ENCODE measurements at places on chromosomes 11 and 22.

DNA sequence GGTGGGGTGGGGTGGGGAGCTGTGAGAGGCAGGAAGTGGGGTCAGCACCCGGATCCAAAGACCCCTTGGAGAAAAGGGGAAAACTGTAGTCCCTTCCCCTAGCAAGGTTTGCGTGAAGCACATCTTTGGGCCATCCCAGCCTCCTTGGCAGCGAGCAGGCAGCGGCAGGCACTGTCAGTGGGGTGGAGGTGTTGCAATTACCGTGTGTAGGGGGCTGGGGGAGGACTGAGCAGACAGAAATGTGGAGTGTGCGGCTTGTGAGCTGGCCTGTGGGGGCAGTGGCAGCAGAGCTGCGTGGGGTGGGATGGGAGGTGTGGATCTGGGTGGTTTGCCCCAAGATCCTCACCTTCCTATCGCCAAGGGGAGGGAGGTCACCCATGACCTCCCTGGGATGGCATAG lies 16.4 kb downstream of the DAGLA start:
- DNase-seq: no peak

DNA sequence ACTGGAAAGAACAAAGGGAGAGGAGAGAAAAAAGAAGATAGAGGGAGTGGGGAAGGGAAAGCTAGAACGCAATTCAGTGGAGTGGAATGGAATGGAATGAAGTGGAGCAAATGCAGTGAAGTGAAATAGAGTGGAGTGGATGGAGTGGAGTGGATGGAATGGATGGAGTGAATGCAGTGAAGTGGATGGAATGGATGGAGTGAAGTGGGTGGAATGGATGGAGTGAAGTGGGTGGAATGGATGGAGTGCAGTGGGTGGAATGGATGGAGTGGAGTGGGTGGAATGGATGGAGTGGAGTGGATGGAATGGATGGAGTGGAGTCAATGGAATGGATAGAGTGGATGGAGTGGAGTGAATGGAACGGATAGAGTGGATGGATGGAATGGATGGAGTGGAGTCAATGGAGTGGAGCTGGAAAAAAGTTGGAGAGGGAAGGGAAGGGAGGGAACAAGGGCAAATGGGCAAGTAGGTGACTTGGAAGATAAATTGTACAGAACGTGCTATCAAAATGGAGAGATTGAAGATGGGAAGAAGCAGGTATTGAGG lies 13.9 kb downstream of the IFITM10 start:
- DNase-seq: no peak

GRCh38 chr22:29663180-29663821 lies 56.5 kb upstream of the CABP7 start:
- no peak for DNase-seq

DNA sequence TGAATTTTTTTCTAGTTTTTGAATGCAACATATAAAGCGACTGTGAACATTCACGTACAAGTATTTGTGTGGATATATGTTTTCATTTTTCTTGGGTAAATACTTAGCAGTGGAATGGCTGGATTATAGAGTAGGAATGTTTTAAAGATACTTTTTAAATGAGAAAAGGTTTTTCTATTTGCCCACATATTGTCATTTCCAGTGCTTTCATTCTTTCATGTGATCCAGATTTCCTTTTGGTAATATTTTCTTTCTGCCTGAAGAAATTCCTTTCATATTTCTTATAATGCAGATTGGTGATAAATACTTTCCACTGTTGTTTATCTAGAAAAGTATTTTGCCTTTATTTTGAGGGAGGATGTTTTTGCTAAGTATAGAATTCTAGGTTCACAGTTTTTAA lies 7.9 kb downstream of the DDB2 start:
- DNase-seq: no peak

- DNase-seq: no peak
These were observed 1437.2 kb downstream of the TBC1D22A start for GRCh38 chr22:48199667-48200066.

DNA sequence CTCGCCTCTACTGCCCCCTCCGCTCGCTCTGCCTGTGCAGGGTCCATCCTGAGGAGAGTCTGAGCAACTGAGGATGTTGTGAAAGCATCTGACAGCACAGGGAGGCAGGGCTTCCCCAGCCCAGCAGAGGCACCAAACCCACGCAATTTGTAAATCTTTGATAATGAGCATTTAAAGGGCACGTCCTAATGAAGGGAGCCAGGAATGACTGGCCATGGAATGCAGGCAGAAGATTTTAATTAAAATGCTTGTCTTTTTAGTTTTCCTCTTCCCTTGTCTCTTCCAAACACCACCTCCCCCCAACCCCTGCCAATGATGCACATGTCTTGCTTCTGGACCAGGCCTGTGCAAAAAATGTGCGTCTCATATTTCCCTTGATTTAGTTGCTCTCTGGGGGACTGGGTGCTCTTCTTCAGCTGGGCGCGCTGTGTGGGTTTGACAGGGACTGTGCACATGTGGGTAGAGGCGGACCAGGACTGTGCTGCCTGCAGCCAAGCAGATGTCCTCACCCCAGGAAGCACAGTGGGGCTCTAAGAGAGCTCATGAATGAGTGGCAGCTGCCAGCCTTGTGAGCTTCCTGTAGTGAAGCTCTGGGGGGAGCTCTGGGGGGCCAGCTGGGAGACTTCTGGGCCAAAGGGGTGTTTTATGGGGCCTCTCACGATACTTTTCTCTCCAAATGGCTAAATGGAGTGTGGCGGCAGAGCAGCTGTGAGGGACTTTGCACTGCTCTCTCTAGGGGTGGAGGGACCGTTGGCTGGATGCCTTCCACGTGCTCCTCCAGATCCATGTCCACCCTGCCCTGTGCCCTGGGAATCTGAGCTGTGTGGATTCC lies 273.5 kb downstream of the ST3GAL4 start:
- no peak for DNase-seq

- DNase-seq: no peak
These were observed 13.3 kb downstream of the TTC38 start for GRCh38 chr22:46280999-46281623.

- no peak for DNase-seq
These were observed 93.1 kb downstream of the CADM1 start for GRCh38 chr11:115411120-115411519.

All from stimulated activated CD8-positive, alpha-beta memory T cell treated with anti-CD3 and anti-CD28 coated beads, Interleukin-4, amount 100 ng/mL, for 1 hour (primary cell).